ENCODE measurements at places on chromosomes 16 and 17.

GRCh38 chr17:50514936-50515702 is 6.9 kb downstream of the MYCBPAP start:
- DNase-seq, result no peak

- no peak for DNase-seq
Measured at GRCh38 chr17:77163001-77163400, 22.2 kb downstream of the SEC14L1 start.

DNA sequence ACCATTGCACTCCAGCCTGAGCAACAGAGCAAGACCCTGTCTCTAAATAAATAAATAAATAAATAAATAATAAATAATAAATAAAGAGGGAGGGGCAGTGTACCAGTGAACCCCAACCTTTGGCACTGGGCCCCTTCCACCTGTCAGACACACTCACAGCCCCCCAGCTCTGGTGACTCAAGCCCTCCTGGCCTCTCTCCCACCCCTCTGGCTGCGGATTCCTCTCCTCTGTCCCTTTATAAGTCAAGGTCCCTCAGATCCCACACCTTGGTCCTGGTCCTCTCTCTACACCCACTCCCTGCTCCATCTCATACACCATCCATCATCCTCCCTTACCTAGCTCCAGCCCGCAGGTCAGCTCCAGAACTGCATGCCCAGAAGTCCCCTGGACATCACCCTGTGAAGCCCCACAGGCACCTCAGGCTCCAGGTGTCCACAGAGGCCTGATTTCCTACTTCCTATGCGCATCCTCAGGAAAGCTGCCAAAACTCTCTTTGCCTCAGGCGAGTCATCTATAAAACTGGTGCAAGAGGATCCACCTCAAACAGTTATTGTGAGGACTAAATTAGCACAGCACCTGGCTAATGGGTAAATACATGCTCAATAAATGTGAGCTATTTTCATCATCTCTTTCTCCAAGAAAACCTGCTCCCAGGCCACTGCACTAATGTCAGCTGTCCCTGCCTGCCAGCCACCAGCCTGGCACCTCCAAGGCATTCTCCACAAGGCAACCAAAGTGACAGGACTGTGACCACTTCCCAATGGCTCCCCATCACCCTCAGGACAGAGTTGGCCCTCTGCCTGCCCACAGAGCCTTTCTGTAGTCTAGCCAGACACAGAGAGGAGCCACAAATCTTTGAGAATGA is 46.8 kb downstream of the BEAN1 start:
- peak; percentile 63 for DNase-seq

DNA sequence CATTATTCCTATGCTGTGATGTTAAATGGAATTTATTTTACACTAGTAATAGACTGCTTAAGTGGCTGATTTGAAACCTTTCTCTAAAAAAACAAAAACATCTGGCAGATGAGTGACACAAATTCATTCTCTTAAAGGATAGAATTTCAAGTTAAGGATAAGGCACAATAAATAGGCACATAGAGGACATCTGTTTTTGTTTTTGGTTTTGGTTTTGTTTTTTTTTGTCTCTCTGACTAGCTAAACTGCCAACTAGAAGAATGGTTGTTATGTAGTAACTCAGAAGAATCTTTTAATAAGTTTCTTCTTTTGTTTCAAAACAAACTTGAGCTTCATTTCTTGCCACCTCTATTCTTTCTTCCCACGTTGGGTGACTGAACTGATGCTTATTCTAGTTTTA is 5.1 kb upstream of the VPS4A start:
- no peak for DNase-seq
